ENCODE measurements at places on chromosomes 5 and 9.
A peak's percentile ranks its signal among the peaks of the same experiment; 100 is the strongest.

GRCh38 chr9:96649620-96650324 lies 5.3 kb downstream of the PRXL2C start:
- no peak for DNase-seq
- no peak overlapping the region for H3K27ac ChIP-seq
- H3K27me3 ChIP-seq = no peaks in the 10 kb centered on the region
- peaks cover 17% of the 10 kb centered on the region for H3K36me3 ChIP-seq
- no peak overlapping the region for H3K4me3 ChIP-seq
- H3K4me1 ChIP-seq = no peaks in the 10 kb centered on the region

DNA sequence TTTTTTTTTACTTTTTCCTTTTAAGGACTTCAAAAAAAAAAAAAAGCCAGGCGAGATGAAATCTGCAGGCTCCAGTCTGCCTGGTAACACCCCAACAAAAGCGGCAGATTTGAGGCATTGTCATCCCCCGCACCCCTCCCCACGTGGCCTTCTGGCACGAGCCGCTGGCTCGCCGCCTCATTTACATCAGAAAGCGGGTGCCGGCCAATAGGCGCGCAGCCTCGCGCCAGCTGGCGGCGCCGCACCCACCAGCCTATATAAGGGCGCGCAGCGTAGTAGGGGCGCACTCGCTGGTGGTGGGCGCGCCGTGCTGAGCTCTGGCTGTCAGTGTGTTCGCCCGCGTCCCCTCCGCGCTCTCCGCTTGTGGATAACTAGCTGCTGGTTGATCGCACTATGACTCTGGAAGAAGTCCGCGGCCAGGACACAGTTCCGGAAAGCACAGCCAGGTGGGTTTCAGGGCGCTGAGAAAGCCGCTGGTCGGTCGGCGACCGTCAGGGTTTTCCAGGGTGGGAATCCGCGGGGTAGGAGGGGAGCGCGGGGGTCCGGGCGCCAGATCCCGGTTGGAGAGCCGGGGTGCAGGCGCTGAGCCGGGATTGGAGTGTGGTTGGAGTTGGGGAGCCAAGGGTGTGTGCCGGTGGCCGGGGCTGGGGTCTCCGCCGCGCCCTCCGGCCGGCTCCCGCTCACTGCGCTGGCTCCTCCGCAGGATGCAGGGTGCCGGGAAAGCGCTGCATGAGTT lies at the start of gene GADD45G:
Gene GADD45G (plus strand): TSS at position 284 of the 736 bp plus-strand sequence. CDS start 110 bp downstream, at position 394.
- DNase-seq = peak; percentile 94
- peaks cover 18% of the 10 kb centered on the region for H3K4me1 ChIP-seq
- peak within 1 kb of the TSS; percentile 77 for H3K27ac ChIP-seq
- peak within 1 kb of the TSS; percentile 93 for H3K4me3 ChIP-seq

GRCh38 chr5:38650540-38650939 lies 94.1 kb upstream of the LIFR start:
- peaks cover 4% of the 10 kb centered on the region for H3K4me1 ChIP-seq
- no peak overlapping the region for H3K27ac ChIP-seq
- H3K4me3 ChIP-seq = no peak overlapping the region
- H3K27me3 ChIP-seq = no peaks in the 10 kb centered on the region

DNA sequence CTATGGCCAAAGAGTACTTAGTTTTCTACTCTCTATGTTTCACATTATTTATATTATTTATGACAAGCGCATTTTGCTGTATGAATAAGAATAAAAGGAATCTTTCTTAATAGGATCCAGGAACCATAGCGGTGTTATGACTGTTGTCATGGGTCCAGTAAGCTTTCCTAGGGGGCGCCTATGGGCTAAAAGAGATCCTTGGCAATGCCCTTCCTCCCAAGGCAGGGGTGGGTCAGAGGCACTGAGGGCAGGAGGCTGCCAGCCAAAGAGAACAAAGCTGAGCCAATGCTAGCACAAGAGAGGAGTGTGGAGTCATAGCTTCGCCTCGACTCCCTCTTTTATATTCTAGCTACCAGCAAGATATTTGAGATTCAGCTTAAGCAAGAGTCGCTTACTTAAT lies 98.4 kb upstream of the GNAQ start:
- H3K4me1 ChIP-seq = no peaks in the 10 kb centered on the region
- H3K4me3 ChIP-seq = no peak overlapping the region
- no peaks in the 10 kb centered on the region for H3K36me3 ChIP-seq
- H3K27me3 ChIP-seq = no peaks in the 10 kb centered on the region
- no peak overlapping the region for H3K27ac ChIP-seq

- H3K27ac ChIP-seq = no peak overlapping the region
- H3K27me3 ChIP-seq = peaks cover 16% of the 10 kb centered on the region
- no peak for DNase-seq
Measured at GRCh38 chr9:41229408-41230401, 40.6 kb upstream of the ZNG1F start.

DNA sequence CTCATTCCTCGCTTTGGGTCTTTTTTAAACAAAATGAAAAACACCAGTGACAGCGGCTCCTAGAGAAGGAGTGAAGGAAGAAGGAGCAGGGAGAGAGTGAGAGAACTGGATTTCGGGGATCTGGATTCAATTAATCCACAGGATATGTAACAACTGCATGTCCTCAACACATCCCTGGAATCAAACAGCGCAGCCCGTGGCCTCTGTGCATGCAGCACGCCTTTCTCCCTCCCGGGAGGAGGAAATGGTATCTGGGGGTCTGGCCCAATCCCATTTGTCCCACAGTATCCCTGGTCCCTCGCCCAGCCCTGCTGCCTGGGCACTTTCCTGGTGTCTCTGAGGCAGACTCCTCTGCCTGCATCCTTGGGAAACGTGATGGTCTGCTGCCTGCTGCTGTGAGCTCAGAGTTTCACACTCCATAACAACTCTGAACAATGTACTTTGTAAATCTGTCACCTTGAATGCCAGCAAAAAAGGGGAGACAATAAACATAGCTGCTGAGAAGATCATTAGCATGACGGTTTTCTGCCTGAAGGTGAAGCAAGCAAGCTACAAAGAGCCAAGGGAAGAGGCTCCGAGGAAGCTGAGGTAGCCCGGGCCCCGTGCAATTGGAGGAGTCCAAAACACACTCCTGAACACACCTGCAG lies 56.1 kb downstream of the PTCH1 start:
- no peak overlapping the region for H3K27ac ChIP-seq
- peaks cover 29% of the 10 kb centered on the region for H3K4me1 ChIP-seq

DNA sequence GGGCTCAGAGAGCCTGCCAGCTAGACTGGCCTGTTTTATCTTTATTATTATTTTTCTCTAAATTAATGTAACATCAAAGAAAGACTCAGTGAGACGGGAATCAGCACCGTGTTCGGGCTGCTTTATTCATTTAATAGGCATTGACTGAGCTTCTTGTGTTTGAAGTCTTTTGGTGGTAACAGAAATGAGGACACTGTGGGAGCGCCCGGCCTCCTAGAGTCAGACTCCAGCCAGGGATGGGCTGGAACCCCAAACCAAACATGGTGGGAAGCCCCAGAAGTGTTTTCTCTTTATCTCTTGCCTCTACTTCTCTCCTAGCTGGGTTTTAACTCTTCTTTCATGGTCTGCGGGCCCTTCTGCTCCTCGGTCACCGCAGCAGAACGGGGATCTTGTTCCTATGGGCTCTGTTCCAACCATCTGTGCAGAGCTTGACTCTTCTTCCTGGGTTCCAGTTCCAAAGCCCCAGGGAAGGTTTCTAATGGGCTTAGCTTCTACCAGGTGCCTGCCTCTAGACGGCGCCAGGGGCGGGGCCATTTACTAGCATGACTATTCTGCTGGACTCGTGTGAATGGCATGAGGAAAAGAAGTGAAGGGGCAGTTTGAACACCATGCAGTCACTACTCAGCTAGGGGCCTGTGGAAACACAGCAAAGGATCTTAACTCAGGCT lies 123.8 kb downstream of the FGF18 start:
- H3K36me3 ChIP-seq = no peaks in the 10 kb centered on the region
- no peak overlapping the region for H3K27ac ChIP-seq
- H3K4me3 ChIP-seq = no peak overlapping the region
- no peak for DNase-seq
- peaks cover 8% of the 10 kb centered on the region for H3K4me1 ChIP-seq

DNA sequence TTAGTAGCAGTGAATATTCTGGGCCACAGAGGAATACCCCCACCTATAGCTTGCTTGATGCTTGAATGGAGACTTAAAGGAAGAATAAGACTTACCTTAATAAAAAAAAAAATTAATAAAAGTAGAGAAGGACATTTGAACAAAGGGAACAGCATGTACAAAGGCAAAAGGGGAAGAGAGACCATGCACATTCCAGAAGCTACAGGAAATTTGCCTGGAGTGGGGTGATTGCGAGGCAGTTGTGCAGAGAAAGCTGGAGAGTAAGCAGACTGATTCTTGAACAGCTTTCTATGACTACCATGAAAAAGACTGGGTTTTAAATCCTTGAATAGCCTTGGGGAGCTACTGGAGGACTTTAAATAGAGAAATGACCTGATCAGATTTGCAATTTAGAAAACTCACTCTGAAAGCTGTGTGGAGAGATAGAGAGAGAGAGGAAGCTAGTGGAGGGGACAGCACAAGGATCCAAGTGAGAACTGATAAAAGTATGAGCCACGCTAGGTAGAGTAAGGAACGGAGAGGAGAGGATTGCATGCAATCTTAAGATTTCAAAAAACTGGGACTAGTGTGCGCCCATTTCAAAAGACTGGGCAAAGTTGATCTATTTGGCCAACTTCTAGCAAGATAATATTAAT lies 12.5 kb upstream of the SSBP2 start:
- H3K36me3 ChIP-seq = no peaks in the 10 kb centered on the region
- no peak for DNase-seq
- H3K27ac ChIP-seq = no peak overlapping the region
- peaks cover 8% of the 10 kb centered on the region for H3K4me1 ChIP-seq
- H3K27me3 ChIP-seq = no peaks in the 10 kb centered on the region

DNA sequence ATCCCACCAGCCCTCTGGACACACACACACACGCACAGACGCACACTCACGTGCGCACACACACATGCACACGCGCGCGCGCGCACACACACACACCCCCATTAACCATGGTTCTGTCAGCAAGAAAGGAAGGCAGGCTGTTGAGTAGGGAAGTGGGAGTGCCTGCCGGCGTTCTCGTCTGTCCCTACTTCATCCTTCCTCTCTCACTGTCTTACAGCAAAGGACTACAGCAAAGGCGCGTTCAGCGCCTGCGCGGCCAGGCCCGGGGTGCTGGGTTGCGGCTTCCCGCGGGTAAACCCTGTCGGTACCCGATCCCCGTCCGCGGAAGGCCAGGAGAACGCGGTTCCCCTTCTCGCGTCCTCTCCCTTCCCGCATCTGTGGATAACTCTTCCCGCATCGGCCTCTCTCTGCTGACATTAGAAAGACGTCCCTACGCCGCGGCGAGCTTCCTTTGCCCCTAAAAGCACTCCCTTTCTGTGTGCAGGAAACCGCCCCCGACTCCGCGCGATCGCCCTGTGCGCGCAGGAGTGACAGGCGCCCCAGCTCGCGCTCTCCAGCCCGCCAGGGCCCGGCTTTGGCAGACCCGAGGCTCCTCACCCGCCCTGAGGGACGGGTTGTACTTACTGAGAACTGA lies 219.2 kb downstream of the AGTPBP1 start:
- peaks cover 3% of the 10 kb centered on the region for H3K4me1 ChIP-seq
- peak; percentile 35 for DNase-seq
- H3K36me3 ChIP-seq = no peaks in the 10 kb centered on the region
- H3K27ac ChIP-seq = no peak overlapping the region

GRCh38 chr9:74800226-74800625 lies 87.5 kb downstream of the TRPM6 start:
- H3K36me3 ChIP-seq = no peaks in the 10 kb centered on the region
- H3K4me1 ChIP-seq = no peaks in the 10 kb centered on the region
- no peaks in the 10 kb centered on the region for H3K27me3 ChIP-seq
- DNase-seq = no peak
- no peak overlapping the region for H3K4me3 ChIP-seq

DNA sequence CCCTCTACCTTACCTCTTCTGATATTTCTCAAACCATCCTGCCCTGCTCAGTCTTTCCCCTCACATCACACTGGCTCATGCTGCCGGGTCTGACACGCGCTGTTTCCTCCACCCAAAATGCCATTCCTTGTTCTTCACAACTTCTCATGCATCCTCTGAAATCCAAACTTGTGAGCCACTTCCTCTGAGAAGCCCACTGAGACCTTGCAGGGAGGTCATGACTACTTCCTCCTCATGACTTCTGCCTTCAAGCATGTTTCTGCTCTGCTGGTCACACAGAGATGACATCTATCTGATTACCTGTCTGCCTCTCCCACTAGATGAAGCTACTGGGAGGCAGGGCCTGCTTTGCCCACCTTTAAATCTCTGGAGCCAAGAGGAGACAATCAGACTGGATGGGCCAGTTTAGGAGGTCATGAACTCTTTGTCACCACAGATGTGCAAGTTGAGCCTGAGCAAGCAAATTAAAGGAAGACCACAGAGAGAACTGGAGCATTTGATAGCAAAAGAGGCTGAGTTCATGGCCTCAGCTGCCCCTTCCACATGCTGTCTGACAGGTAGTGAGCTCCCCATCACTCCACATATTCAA lies 119.8 kb upstream of the TBC1D2 start:
- peak overlapping the region; percentile 59 for H3K27ac ChIP-seq
- no peaks in the 10 kb centered on the region for H3K36me3 ChIP-seq
- peaks cover 28% of the 10 kb centered on the region for H3K4me1 ChIP-seq
- H3K4me3 ChIP-seq = no peak overlapping the region
- no peak for DNase-seq

GRCh38 chr5:138986186-138986800 lies 111.2 kb upstream of the LRRTM2 start:
- H3K27me3 ChIP-seq = no peaks in the 10 kb centered on the region
- no peak for DNase-seq
- no peak overlapping the region for H3K4me3 ChIP-seq

DNA sequence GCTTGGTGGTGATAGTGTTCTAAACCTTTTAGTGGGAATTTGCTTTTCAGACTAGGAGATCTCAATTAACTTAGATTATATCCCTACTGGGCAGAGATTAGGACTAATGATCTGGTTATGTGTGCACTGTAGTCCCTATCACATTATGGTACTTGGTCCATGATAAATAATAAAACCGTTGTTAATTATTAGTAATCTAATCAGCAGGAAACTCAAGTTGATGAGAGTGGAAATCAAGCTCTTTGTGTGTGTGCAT lies 262.3 kb downstream of the ARHGAP26 start:
- no peak overlapping the region for H3K4me3 ChIP-seq
- H3K27ac ChIP-seq = no peak overlapping the region
- H3K27me3 ChIP-seq = no peaks in the 10 kb centered on the region
- no peaks in the 10 kb centered on the region for H3K36me3 ChIP-seq
- H3K4me1 ChIP-seq = peaks cover 9% of the 10 kb centered on the region

GRCh38 chr9:37134166-37134565 lies 13.8 kb downstream of the ZCCHC7 start:
- no peak overlapping the region for H3K4me3 ChIP-seq
- peaks cover 4% of the 10 kb centered on the region for H3K4me1 ChIP-seq
- no peaks in the 10 kb centered on the region for H3K27me3 ChIP-seq
- no peak overlapping the region for H3K27ac ChIP-seq
- no peak for DNase-seq

DNA sequence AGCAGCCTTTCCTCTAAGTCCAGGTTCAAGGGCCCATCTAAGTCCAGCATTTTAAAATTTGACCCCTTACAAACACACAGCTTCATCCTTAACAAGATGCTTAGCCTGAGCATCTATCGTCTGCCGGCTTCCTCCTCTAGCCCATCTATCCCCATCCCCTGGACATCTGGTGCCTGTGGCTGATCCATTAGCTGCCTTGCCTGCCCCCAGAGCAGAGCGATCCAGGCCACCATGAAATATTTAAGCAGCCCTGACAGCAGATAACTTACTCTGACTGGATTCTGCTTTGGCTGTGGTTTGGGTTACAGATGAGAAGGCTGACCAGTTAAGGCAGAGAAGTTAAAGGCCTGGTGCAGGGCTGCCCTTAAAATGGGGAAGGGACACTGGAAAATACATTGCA lies 30.9 kb upstream of the CPEB4 start:
- no peak overlapping the region for H3K27ac ChIP-seq
- no peaks in the 10 kb centered on the region for H3K27me3 ChIP-seq
- H3K4me1 ChIP-seq = peaks cover 39% of the 10 kb centered on the region
- H3K36me3 ChIP-seq = no peaks in the 10 kb centered on the region

GRCh38 chr9:17057729-17058128 lies 77.1 kb upstream of the CNTLN start:
- no peak for DNase-seq
- H3K4me1 ChIP-seq = no peaks in the 10 kb centered on the region
- no peak overlapping the region for H3K4me3 ChIP-seq

All from cardiac muscle cell (in vitro differentiated cells and primary cell).